ENCODE measurements at places on chromosomes 7 and 10.

DNA sequence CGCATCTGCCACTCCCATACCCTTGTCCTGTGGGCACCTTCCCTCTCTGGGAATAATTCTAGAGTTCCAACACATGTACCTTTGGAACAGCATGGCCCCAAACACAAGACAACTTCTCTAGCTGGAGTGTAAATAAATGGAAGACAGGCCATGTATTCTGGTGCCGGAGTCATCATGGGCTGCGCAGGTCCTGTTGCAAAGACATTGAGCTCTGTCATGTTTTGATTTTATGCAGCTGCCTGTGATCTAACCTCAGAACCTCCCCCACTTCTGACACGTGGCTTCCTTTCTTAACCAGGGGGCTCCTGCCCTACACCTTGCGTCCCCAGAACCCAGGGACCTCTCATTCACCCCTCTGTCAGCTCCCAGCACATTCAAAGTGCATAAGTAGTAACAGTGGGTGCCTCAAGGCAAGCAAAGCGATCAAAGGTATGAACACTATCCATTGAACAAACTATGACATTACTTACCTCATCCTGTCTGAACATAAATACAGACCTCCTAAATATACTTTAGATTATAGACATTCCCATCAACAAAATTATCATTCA is 219.9 kb downstream of the FGFR2 start:
- no peak for DNase-seq

GRCh38 chr7:27192546-27193334 is 7.2 kb downstream of the HOXA13 start:
- peak; percentile 66 for DNase-seq

- no peak for DNase-seq
Measured at GRCh38 chr7:5629941-5630340, 151.5 kb downstream of the RNF216 start.

DNA sequence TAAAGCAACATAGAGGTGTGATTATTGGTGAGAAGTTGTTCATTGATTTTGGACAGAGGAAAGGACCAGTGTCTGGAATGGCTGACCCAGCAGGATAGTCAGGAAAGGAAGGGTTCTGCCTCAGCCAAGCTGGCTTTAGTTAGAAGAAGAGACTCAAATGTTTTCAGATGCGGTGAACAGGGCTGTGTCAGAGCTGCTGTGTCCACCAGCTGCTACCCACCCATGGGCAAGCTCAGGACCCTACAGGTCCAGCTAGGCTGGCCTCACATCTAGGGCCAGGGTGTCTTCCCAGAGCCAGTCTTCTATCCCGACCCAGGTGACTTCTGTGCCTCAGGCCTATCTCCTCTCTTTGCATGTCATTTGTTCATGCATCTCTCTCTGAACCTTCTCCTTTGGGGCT is 37.3 kb upstream of the CXCL12 start:
- no peak for DNase-seq

DNA sequence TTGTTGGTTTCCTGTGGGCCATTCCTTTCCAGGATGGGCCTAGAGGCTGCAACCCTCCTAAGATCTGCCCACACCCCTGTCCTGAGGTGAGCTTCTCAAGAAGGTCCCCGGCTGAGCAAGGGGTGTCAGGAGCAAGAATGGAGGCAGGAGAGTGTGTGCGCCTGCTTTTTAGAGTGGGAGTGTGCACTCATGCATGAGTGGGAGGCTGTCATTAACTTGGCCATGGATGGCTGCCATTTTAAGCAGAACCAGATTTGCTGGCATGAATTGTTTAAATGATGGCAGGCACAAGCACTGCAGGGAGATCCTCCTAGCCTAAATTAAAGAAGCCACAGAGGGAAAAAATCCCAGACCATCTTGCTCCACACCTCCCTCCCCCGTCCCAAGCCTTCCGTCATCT is 2.9 kb upstream of the SGPL1 start:
- DNase-seq: no peak

GRCh38 chr10:33524041-33524440 is 189.6 kb upstream of the NRP1 start:
- no peak for DNase-seq

- DNase-seq: peak; percentile 97
Measured at GRCh38 chr7:106064771-106065574, 47.1 kb downstream of the SYPL1 start.

DNA sequence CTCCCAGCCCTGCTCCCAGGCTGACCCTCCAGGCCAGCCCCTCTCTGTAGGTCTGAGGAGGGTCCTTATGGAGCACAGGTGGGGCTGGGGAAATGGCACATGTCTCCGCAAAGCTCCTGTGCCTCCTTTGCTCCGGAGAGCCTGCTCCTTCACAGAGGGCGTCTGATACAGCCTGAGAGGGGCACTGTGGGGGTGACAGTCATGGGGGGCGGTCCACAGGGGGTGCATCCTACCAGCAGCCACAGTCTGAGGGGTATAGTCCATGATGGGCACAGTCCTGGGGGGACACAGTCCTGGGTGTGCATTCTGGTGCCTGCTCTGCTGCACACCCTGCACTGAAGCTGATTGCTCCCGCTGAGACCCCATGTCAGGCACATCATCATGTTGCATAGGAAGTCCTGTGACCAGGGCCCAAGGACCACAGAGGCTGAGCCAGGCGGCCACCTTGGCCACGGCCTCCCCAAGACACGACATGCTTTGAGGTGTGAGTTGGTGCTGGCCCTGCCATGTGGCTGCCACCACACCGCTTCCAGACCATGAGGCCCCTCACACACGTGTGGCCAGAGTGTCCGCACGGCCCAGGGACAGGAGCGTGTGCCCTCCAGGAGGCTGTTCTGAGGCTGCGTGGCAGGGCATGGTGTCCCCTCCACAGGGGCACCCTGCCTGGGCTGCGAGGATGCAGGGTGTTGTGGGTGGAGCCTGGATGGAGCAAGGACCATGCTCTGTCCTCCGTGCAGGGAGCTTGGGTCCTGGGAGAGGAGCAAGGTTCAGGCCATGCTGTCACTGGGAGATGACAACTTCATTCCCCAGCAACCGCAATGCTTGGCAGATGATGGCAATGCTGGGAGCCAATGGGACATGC is 59.2 kb downstream of the PWWP2B start:
- peak; percentile 53 for DNase-seq

DNA sequence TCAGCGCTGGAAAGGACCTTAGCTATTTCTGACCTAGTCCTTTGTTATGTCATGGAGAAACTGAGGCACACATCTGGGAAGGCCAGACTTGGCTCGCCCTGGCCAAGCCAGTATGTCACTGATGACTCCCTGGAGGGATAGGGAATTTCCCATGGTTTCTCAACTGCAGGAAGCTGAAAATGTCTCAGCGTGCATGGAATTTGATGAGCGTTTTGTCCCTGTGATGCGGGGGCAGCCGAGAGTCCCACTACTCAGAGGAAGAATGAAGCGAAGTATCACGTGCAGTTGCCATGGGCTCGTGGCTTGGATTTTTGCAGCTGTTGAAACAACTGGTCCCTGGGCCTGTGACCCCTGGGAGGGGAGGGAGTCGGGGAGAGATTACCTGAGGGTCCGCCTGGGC is 44.8 kb downstream of the CLIP2 start:
- no peak for DNase-seq

GRCh38 chr7:79897166-79897565 is 237.5 kb upstream of the GNAI1 start:
- no peak for DNase-seq

DNA sequence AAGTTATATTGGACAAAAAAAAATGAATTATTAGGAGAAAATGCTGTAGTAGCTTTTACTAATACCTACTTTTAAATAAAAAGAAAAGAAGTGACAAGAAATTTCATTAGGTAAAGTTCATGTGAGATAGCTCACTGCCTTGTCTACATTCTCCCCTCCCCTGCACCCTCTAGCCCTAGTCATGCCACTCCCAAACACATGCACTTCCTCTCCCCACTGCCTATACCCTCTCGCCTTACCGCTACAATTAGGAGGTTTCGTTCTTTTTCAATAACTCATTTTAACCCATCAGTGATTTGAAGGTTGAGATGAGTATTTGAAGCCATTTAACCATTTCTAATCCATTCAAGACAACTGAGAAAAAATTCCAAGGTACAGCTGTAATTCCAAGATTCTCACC is 75.3 kb downstream of the HIBADH start:
- DNase-seq: no peak

GRCh38 chr10:125687507-125688185 is 4.7 kb upstream of the TEX36 start:
- DNase-seq: no peak

DNA sequence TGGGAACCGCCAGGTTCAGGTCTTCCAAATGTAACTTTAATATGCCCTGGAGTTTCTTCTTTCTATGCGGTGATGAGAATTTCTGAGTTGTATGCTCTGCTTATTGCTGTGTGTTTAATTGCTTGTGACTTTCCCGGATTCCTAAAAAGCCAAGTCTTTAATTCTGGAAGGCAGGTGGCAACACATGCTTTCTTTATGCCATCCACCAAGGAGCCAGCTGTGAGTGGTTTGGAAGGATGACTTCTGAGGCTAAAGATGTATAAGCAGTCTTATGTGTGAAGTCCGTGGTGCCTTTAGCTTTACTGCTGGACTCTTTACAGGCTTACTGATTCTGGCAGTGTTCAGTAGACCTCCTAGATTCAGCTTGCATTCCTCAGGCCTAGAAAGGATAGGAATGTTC is 3.1 kb downstream of the SDK1 start:
- DNase-seq: no peak

GRCh38 chr7:73648593-73649332 is 18.9 kb upstream of the VPS37D start:
- DNase-seq: no peak

DNA sequence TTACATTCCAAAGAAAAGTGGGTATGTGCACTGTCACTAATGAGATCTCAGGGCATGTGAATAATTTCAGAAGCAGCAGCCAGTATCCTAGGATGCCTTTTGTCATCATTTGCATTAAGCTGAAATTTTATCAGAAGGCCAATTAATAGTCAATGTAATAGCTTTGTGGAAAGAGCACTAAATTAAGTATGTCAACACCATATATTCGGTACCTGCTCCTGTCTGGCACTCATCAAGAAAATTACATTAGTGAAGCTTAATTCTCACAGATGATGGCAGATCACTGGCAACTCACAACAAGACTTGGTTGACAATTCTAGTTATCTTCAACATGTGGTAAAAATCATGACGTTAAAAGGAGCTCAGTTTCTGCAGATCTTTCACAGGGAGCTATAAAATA is 271.4 kb downstream of the PARD3 start:
- DNase-seq: no peak

DNA sequence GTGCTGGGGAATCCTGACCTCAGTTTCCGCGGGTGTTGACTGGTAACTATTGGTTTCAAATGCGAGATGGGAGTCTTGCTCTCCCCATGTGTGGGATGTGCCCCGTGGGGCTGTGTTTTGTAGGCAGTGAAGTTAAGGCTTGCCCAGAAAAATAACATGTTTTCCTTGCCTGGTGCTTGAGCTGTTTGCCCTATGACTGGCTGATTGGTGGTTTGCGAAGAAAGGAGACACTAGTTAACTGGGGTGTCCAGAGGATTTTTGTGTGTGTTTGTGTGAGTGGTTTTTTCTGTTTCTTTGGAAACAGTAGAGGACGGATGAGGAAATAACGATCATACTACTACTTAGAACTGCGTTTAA is 61.9 kb downstream of the CREB5 start:
- DNase-seq: no peak

Data from tibial artery (tissue), 4 donors.